ENCODE measurements at places on chromosomes 6 and 20.

DNA sequence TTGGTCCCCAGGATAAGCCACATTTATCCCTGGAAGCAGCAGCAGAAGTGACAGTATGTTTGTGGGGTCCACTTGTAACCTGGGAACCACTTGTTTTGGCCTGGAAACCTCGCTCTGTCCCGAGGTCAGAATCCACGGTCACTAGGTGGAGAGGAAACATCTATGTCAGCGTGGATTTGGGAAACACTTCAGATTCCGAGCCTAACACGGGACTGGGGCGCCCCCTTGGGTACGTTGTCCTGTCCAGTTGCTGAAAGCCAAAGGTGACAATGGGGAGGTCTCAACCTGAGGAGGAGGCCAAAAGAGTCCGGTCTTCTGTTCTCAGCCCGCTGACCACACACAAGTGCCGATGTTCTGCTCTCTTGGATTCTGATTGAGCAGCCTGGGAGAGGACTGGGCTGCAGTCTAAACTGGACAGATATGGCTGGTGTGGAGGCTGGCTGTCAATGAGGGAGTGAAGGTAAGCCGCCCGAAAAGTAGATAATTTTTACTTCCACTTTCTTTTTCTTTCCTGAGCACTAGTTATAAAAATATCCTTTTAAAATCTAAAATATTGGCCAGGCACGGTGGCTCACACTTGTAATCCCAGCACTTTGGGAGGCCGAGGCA, 4.9 kb upstream of the ZFP57 start:
- DNase-seq, result no peak

GRCh38 chr6:41571021-41571780, 25.0 kb downstream of the FOXP4 start:
- DNase-seq, result no peak

- no peak for DNase-seq
Observed at GRCh38 chr6:154491567-154492470, 18.7 kb downstream of the CNKSR3 start.

DNA sequence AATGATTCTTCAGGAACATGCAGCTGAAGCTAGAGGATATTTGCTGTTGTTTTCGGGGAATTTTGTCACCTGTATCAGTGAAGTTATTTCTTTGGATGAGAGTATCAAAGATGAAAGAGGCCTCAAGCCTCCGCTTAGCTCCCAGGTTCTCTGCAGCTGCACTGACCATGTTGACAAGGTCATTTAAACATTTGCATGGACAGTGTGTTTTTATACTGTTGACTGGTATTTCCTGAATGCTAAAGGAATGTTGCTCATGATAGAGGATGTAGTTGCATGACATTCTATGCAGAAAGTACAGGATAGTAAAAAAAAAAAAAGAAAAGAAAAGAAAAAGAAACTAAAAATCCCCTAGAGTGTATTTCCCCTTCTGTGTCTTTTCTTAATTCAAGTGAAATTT, 165.6 kb upstream of the LAMP5 start:
- DNase-seq, result no peak

DNA sequence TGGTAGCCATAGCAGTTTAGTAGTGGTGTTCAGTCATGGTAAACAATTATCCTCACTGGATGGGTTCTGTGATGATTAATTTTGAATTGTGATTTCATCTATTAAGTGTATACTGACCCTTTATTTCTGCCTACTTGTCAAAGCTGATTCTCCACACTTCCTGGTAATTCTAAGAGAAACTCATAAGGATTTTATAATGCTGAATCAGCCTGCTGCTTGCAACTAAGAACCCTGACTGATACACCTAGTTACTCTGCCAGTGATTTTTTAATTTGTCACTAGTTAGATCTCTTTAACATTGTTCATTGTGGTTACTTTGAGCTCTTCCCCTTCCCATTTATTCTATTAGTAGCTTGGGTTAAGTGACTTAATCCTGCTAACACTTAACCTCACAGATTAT, 8.6 kb downstream of the CDC40 start:
- DNase-seq, result no peak

GRCh38 chr6:3584606-3585005, 127.8 kb upstream of the SLC22A23 start:
- DNase-seq, result no peak

GRCh38 chr20:33002087-33002808, 2.0 kb downstream of the SUN5 start:
- DNase-seq, result no peak

GRCh38 chr20:22795433-22795832, 211.1 kb upstream of the FOXA2 start:
- no peak for DNase-seq

DNA sequence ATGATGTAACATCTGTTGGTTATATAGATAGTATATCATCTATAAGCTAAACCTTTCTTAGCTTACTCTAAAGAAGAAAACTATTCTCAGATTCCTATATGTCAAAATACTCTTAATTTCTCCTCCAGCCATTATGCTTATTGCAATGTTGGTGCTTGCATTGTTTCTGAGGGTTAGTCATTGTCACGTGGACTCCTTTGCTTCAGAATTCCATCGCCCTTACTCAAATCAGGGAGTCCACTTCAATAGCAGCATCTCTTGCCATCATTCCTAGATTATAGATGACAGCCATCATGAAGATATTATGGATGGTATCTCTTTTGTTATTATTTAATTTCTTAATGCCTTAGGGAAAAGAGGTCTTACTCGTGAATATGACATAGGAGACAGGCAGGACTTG, 776.1 kb downstream of the TENT5A start:
- DNase-seq, result no peak

- DNase-seq, result no peak
Observed at GRCh38 chr20:32522776-32523612, 62.1 kb downstream of the NOL4L start.

DNA sequence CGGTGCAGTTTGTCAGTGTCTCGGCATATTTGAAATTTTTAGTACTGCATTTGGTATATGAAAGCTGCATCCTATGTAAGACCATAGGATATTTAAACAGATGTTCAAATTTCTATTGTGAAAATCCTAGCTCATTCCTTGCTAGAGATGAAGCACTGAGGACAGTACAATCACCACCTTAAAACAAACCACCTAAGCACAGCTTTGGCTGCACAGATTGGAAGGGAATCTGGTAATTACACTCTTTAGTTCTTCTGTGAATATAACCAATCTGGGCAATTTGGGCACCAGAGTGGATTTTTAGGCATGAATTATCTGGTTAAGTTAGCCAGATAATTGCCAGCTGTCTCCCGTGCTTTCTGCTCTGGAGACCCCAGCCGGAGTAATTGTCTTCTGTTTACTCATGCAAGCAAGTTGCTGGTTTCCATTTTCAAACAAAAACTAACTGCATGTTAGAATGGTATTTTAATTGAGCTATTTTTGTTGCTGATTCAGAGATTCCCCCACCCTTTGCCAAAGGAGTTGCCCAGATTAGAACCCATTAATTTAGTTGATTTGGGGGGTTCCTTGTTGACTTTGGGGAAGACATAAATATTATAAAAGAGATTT, 36.9 kb downstream of the E2F3 start:
- no peak for DNase-seq
